ELF-1 (cell line): ENCODE measurements at places on chromosomes 6 and 20.

- DNase-seq, result no peak
These were observed 20.3 kb downstream of the ZMYND8 start for GRCh38 chr20:47336129-47336754.

- DNase-seq, result no peak
These were observed 198.6 kb downstream of the BACH2 start for GRCh38 chr6:90098001-90098531.

DNA sequence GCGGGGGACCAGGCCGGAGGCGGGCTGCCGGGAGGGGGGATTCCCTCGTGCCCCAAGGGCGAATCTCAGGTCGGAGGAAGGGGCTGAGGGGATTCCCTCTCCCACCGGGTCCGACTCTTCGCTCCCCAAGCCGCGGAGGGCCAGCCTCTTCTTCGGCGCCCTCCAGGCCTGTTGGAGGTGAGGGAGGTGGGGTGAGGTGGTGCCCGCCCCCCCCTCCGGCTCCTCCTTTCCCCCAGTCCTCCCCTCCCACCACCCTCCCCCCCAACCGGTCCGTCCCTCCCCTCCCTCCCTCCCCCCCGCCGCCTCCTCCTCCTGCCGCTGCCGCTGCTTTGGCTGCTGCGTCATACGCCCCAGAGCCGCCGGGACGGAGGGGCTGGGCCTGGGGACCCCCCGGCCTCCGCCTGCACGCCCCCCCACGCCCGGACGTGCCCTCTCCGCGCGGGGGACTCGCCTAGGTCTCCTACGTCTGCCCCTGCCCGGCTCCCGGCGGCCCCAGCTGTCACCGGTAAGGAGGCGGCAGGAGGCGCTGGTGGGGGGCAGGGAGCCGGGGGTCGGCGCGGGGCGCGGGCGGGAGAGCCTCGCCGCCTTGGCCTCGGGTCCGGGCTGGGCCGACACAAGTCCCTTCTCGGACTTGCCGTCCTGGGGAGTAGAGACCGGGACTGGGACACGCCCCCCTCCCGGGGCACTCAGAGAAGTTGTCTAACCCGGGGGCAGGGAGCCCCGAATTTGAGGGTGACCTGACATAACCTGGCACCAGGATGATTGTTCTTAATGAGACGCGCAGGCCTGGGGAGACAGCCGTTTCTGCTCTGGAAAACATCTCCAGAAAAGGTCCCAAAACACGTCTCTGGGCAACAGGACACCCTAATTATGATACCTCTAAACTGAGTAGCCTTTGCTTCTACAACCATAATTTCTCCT lies at the start of gene PHF1:
TSS of gene PHF1 (plus strand) at position 304 of the 921 bp plus-strand sequence. CDS start 1,250 bp downstream, outside the sequence.
- DNase-seq, result peak; percentile 76

DNA sequence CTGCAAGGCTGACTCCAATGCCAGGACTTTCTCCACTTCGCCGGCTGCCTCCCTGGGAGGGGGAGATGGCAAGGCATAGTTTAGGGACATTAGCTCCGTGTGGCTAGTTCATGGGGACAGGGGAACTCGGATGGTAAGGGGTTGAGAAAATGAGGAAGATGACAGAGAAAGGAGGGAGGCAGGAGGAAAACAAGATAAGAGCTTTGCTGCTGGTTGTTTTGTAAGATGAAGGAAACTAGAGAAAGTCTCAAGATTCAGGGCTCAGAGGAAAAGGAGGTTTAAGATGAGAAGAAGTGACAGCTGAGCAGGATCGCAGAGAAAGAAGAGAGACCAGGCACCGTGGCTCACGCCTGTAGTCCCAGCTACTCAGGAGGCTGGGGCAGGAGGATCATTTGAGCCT lies 180.9 kb upstream of the RREB1 start:
- no peak for DNase-seq

DNA sequence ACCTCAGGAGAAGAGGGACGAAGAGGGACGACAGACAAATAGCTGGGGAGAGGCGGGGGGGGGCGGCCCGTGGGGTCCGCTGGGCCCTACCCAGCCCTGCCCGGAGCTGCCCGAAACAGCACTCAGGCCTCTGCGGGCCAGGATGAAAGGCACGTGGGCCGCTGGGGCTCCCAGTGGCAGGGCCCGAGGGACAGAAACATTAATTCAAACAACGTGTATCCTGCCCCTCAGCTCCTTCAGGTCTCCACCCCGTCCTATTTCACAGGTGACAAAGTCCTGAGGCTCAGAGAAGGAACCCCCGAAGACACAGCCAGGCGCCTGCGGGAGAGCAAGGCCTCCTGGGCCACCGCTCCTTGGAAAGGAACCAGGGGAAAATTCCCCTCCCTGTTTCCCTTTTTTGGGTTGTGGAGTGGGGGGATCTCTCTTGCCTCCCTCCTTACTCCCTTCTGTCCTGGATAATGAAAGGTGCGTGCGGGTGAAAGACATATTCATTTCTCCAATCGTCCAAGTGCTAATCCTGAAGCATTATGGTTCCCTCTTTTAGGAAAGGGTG lies 93.3 kb downstream of the RNASET2 start:
- DNase-seq, result peak; percentile 44

DNA sequence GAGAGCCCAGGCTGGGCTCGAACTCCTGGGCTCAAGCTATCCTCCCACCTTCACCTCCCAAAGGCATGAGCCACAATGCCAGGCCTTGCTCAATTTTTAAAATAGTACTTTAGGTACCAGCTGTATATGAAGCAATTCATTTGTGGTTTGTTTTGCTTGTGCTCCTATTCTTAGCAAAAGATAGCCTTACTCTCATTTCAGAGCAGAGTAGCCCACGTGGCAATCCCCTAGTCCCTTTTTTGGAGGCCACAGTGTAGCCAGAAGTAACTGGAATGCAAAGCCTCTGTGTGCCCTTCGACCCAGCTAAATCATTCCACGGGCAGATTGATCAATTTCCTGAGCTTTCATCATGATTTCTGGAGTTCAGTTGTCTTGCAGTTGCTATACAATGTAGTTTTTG lies 372.2 kb downstream of the NRN1 start:
- DNase-seq, result no peak

- DNase-seq, result no peak
These were observed 49.8 kb downstream of the GRIK2 start for GRCh38 chr6:101443315-101443714.

GRCh38 chr6:123811378-123811777 lies 7.7 kb downstream of the NKAIN2 start:
- DNase-seq, result no peak

- peak; percentile 4 for DNase-seq
These were observed 149.1 kb downstream of the ZNF217 start for GRCh38 chr20:53444401-53445149.

- peak; percentile 53 for DNase-seq
These were observed 9.8 kb downstream of the PGM3 start for GRCh38 chr6:83183082-83183828.

GRCh38 chr6:107116328-107116892 lies 1.1 kb upstream of the BEND3 start:
- DNase-seq, result peak; percentile 85

- DNase-seq, result no peak
These were observed 51.0 kb downstream of the EDN3 start for GRCh38 chr20:59351157-59352040.
